ENCODE measurements at places on chromosomes 11 and 22. TPM values are rescaled to one million over a fixed set of nuclear protein-coding genes. Genes with fewer than 3 reads are reported as not detected.

BIK gene
- 5.6 TPM for total RNA-seq

KCTD21 gene
- total RNA-seq: 3.6 TPM

SYT12 gene
- total RNA-seq: 2.5 TPM

THRSP gene
- total RNA-seq: not detected

MAPK8IP1 gene
- total RNA-seq: 34.1 TPM

MYRF gene
- total RNA-seq: 5.5 TPM

OR51B4 gene
- total RNA-seq: not detected

RIN1 gene
- 3.7 TPM for total RNA-seq

OR51B2 gene
- not detected for total RNA-seq

TRPM5 gene
- not detected for total RNA-seq

ESAM gene
- not detected for total RNA-seq

GRCh38 chr22:45329530-45329936, 19.8 kb downstream of the FAM118A start:
- no peak overlapping the region for H3K27ac ChIP-seq
- DNase-seq: no peak
- no peaks in the 10 kb centered on the region for H3K27me3 ChIP-seq
- H3K4me3 ChIP-seq: no peak overlapping the region
- H3K36me3 ChIP-seq: peaks cover 9% of the 10 kb centered on the region

GRCh38 chr11:111173221-111173620, 72.3 kb upstream of the POU2AF2 start:
- no peak overlapping the region for H3K27ac ChIP-seq
- H3K4me3 ChIP-seq: no peak overlapping the region
- H3K4me1 ChIP-seq: no peaks in the 10 kb centered on the region
- no peaks in the 10 kb centered on the region for H3K27me3 ChIP-seq

DNA sequence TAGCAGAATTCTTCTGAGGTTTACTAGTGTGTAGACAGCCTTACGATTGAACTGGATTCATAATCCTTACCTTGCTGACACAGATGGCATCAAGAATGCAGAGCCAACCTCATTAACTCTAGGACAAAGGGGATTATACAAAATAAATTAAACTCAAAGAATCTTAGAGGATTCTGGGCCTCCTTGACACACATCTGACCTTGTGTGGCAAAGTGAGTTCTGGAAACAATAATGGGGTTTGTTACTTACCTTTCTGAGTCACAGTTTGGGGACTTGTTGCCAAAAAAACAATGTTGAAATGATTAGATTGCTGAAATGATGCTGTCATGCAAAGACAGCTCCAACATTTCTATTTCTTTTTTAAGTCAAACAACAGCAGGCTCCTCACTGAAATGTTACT, 179.1 kb upstream of the ISX start:
- no peaks in the 10 kb centered on the region for H3K36me3 ChIP-seq
- no peak for DNase-seq
- H3K27me3 ChIP-seq: no peaks in the 10 kb centered on the region

DNA sequence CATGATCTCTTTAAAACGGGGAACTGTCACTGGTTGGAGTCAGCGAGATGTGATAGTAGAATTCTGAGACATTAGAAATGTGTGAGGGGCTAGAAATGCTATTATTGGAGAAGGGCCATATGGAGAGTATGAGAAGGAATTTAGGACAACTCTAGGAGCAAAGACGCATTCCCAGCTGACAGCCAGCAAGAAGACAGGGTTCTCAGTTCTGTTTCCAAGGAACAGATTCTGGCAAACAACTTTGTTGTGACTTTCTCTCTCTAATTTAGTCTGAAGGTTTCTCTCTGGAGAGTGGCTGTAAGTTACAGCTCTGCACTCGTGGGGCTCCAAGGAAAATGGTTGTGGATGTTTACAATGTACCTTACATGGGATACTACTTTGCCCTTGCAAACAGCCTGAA, 876.3 kb downstream of the FAM181B start:
- H3K27ac ChIP-seq: no peak overlapping the region
- DNase-seq: no peak
- no peaks in the 10 kb centered on the region for H3K4me1 ChIP-seq
- no peak overlapping the region for H3K4me3 ChIP-seq
- no peaks in the 10 kb centered on the region for H3K27me3 ChIP-seq

- peaks cover 11% of the 10 kb centered on the region for H3K4me1 ChIP-seq
- peaks cover 20% of the 10 kb centered on the region for H3K36me3 ChIP-seq
- no peak for DNase-seq
Observed at GRCh38 chr11:65124480-65125196, 2.5 kb downstream of the MRPL49 start.

- H3K27ac ChIP-seq: peak overlapping the region; percentile 98
- peak overlapping the region; percentile 92 for H3K4me3 ChIP-seq
- H3K27me3 ChIP-seq: peaks cover 21% of the 10 kb centered on the region
- DNase-seq: peak; percentile 93
- H3K4me1 ChIP-seq: peaks cover 10% of the 10 kb centered on the region
Observed at GRCh38 chr11:12377824-12378593, 638 bp downstream of the PARVA start.

GRCh38 chr11:90747057-90747456, 524.2 kb upstream of the CHORDC1 start:
- H3K36me3 ChIP-seq: no peaks in the 10 kb centered on the region
- no peaks in the 10 kb centered on the region for H3K4me1 ChIP-seq
- no peak overlapping the region for H3K27ac ChIP-seq
- H3K27me3 ChIP-seq: no peaks in the 10 kb centered on the region
- no peak for DNase-seq

- no peaks in the 10 kb centered on the region for H3K27me3 ChIP-seq
- no peaks in the 10 kb centered on the region for H3K36me3 ChIP-seq
- no peak for DNase-seq
- H3K4me1 ChIP-seq: no peaks in the 10 kb centered on the region
Observed at GRCh38 chr11:114616516-114616915, 20.9 kb upstream of the NXPE4 start.

- no peak overlapping the region for H3K27ac ChIP-seq
- no peak overlapping the region for H3K4me3 ChIP-seq
- H3K36me3 ChIP-seq: no peaks in the 10 kb centered on the region
- no peaks in the 10 kb centered on the region for H3K4me1 ChIP-seq
- H3K27me3 ChIP-seq: no peaks in the 10 kb centered on the region
- DNase-seq: no peak
Observed at GRCh38 chr11:126926376-126926791, 74.2 kb downstream of the KIRREL3 start.

DNA sequence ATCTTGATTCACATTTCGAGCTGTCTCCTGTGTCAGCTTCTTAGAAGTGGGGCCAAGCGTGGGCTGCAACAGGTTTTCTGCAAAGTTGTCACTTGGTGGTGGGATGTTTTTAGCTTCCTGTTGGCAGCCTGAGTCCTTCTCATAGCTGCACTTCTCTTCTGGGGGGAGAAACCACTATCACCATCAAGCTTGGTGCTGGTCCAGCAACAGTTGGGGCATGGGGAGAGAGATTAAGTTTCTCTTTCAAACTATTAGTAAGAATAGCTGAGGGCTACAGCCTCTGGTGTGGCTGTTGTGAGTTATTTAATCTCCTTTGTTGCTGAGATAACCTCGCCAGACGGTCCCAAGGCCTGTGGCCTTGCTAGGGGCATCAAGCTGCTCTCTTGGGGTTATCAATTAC, 123.3 kb upstream of the CRYBB3 start:
- no peaks in the 10 kb centered on the region for H3K36me3 ChIP-seq
- H3K27ac ChIP-seq: no peak overlapping the region
- H3K4me3 ChIP-seq: no peak overlapping the region
- no peaks in the 10 kb centered on the region for H3K27me3 ChIP-seq
- no peak for DNase-seq
